KBM-7 (cell line): ENCODE measurements at places on chromosomes 7 and 10.
A peak's percentile ranks its signal among the peaks of the same experiment; 100 is the strongest.

DNA sequence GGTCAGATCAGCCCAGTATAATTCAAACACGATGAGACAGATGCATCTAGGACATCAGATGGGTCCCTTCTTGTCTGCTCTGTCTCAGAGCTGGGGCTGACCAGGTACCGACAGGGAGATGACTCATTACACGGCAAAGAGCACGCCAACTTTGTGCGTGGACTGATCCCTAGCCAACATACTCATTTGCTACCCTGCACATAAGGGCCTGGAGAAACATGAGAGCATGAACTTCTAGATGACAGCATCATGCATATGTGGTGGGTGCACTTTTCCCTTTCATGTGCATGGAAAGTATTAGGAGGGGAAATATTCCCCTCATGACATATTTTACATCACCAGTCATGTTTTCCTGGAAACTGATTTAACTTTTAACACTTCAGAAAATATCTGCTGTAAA, 35.1 kb upstream of the NPVF start:
- no peak for DNase-seq

DNA sequence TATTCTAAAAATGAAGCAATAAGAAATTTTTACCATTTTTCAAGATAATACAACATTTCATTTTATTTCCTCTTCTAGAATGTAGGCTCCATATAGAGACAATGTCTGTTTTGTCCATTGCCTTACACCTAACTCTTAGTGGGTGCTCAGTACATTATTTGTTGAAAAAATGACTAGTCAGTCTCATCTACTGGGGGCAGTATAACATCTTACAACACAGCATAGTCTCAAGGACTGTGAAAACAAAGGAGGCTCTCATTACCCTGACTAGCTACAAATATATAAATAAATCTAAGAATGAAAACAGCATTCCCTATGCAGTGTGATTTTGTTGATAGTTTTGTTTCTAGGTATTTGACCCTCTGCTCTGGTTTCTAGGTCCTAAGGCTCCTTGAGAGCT, 11.6 kb downstream of the CRPPA start:
- no peak for DNase-seq

DNA sequence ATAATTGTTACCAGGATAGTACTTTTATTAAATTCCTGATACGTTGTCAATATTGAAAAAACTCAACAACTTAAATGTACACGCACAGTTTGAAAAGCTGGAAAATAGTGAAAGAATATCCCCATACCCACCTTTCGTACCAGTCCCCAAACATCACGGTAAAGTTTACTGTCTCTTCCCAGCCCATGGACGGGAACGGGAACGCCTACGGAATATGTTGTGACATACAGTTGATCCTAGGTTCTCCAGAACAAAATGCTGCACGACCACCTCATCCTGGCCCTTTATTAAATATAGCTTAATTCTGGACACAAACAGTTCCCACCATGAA, 527 bp upstream of the BCAP29 start:
- DNase-seq, result no peak

DNA sequence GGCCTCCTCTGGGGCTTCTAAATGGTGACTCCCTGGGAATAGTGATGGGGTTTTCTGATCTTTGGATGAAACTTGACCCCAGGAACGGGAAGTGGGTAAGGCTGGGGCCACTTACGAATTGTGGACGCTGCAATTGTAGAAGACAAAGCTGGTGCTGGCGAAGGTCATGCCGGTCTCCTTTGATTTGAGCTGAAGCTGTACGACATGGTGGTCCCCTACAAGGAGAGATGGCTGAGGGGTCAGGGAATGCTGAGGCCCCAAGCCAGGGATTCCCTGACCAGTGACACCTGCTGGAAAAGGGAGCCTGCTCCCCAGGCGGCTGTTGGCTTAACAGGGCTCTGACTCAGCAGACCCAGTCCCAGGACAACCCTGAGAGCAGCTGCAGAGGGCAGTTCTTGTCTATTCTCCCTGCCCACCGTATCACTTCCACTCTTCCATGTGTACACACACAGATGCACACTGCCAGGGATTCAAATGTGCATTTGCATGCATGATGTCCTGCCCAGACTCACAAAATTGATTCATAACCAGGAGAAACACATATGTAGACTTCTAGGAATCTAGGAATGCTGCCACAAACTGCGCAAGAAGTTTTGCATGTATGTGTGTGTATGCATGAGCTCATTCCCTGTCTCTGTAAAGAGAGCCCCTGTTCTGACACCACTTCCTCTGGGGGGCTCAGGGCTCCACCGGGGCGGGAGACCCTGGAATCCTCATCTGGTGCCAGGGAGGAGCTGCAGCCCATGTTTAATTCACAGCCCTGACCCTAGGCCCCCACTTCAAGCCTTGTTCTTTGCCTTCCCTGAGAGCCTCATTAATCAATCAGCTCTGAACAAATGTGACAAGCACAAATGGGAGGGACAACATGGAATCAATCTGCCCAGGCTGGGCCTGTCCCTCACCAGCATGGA, 350.0 kb downstream of the PLXNA4 start:
- DNase-seq, result no peak

- no peak for DNase-seq
These were observed 181.4 kb upstream of the SHH start for GRCh38 chr7:155993420-155994278.

GRCh38 chr10:62502995-62503613, 128.9 kb downstream of the ZNF365 start:
- peak; percentile 8 for DNase-seq

DNA sequence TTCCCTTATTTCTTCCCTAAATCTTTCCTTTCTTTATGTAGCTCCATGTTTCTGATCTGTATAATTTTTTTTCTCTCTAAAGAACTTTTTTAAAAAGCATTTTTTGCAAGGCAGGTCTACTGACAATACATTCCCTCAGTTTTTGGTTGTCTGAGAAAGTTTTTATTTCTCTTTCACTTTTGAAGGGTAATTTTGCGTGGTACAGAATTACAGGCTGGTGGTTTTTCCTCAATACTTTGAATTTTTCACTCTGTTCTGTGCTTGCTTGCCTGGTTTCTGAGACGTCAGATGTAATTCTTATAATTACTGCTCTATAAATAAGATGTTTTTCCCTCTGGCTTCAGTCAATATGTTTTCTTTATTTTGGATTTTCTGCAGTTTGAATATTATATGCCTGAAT, 205.4 kb upstream of the VSTM2A start:
- DNase-seq, result no peak

- DNase-seq, result no peak
These were observed 466.5 kb upstream of the NRP1 start for GRCh38 chr10:33800986-33801385.

- no peak for DNase-seq
These were observed 63.6 kb upstream of the INSIG1 start for GRCh38 chr7:155234158-155234492.

- no peak for DNase-seq
These were observed 525.8 kb downstream of the ZNF33B start for GRCh38 chr10:42112331-42113157.

DNA sequence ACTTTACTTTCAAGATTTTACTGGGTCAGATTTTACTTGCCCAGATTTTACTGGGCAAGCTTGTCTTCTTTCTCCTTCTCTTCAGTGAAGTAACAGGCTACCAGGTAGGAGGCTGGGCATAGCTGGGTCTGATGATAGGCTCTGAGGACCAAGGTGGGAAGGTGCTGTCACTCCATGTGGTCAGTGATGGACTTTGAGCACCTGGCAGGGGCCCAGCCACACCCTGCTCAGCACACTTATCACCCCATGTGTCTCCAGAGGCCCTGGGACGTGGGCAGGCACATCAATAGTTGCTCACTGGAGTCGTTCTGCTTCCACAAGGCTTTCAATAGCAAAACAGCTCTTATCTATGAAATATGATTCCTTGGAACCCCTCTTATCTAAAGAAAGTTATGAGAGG, 70.5 kb upstream of the GPR26 start:
- no peak for DNase-seq

DNA sequence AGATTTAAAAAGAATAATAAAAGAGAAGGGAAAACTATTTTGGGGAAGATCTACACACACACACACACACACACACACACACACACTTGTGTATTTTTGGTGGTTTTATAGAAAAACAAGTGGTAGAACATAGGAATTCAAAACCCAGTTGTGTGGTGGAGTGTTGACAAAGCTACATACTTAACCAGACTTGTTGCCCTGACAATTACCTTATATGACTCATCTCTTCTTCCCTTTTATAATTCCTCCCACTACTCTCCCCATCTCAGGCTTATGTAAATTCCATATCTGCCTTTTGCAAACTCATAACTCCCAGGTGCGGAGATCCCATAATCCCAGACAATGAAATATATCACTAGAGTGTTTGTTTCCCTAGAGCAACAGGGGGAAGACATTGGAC, 873.7 kb downstream of the NXPH1 start:
- DNase-seq, result no peak

- no peak for DNase-seq
These were observed 19.4 kb downstream of the OPALIN start for GRCh38 chr10:96339383-96339782.

GRCh38 chr10:88032566-88032965, 169.1 kb downstream of the PTEN start:
- DNase-seq, result no peak

DNA sequence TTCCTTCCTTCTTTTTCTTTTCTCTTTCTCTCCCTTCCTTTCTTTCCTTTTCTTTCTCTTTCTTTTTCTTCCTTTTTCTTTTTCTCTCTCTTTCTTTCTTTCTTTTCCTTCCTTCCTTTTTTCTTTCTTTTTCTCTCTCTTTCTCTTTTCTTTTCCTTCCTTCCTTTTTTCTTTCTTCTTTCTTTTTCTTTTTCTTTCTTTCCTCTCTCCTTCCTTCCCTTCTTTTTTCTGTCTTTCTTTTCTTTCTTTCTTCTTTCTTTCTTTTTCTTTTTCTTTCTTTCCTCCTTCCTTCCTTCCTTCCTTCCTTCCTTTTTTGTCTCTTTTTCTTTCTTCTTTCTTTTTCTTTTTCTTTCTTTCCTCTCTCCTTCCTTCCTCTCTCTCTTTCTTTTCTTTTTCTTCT, 136.8 kb downstream of the PTN start:
- no peak for DNase-seq

DNA sequence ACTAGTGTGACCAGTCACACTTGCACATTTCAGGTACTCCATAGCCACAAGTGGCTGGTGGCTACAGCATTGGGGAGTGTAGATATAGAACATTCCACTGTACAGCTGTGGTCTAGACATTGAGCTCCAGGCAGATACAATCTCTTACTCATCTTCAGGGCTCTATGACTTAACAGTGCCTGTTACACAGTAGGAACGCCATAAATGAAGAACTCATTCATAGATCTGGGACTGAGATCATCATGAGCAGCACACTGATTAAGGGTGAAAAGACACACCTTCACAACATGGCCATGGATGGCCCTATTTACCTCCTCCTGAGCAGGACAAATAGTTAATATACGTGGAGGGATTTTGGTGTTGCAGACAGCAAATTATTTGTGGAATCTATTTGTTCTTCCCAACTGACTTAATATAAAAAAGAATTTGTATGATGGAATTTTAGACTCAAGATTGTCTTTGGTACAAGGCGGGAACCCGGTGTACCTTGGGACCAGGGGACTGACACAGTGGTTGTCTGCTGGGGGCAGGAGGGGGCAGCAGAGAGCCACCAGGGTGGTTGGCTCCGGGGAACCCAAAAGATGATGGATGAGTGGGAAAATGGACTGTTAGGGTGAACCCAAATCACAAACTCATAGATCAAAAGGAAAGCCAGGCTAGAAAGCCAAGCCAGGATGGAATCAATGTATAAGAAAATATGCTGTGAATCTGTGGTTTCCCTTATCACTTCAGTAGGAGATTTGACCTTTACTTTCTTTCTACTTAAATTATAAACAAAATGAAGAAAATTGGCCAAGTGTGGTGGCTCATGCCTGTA, 24.3 kb upstream of the CPA2 start:
- DNase-seq, result peak; percentile 67

- DNase-seq, result no peak
These were observed 1050.5 kb upstream of the AUTS2 start for GRCh38 chr7:68547799-68548198.

- DNase-seq, result no peak
These were observed 10.0 kb downstream of the TMEM120A start for GRCh38 chr7:75984130-75985008.

GRCh38 chr7:91910171-91910570, 29.7 kb upstream of the MTERF1 start:
- no peak for DNase-seq

- no peak for DNase-seq
These were observed 10.0 kb upstream of the SLC13A1 start for GRCh38 chr7:123209786-123210185.

DNA sequence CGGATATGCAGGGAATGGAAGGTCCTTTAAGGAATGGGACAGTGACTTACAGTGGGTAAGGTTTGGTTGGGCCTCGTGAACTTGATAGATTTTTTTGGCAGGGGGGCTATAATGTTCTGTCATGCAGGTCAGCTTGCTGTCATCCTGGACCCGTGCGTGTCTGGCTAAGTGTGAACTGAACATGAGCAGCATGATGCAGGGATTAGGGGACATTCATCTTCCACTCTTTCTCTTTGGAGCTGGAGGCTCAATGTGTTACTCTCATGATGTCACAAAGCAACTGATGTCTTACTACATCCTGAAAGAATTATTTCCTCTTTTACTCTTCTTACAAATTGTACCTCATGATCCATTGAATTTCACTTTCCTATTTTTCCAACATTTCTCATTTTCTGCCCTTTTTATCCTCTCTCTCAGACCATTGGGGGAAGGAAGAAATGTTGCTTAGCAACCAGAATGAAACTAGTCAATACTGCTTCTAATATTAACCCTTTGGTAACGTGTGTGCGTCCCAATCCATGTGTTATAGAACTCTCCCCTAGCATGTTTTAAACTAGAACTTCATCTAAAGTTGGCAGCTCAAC, 549.1 kb downstream of the LRMDA start:
- DNase-seq, result no peak

GRCh38 chr7:67518580-67518979, 521.9 kb downstream of the TYW1 start:
- DNase-seq, result no peak

GRCh38 chr10:105358911-105359310, 717.8 kb downstream of the SORCS3 start:
- DNase-seq, result no peak

- no peak for DNase-seq
These were observed 46.7 kb downstream of the PKD1L1 start for GRCh38 chr7:47901542-47901941.

GRCh38 chr10:48495282-48496045, 109.4 kb downstream of the ARHGAP22 start:
- no peak for DNase-seq

DNA sequence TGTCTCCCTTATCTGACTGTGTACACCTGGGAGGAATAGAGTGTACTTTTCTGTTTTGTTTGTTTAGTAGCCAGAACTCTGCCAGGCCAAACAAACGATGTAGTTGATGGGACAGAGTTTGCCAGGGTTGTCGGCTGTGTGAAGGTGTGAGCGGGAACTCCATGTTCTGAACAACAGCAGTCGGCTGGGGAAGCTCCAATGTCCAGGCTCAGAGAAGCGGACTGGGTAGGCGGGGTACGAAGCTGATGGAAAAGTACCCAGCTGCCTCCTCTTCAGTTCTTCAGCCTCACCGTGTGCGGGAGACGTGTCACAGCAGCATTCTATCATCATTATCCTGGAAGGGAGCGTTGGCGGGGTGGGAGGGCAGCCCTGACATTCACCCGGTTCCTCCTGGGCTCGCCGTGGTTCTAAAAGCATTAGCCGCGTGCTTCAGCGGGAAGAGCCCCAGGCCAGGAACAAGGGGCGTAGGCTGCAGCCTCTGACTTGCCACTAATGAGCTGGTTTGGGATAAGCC, 52.9 kb downstream of the PFKFB3 start:
- no peak for DNase-seq

GRCh38 chr10:125159932-125160855, at the start of gene CTBP2:
Gene CTBP2, minus strand, starts transcription at chr10:125160563.
- DNase-seq, result no peak
